ENCODE measurements at places on chromosomes 2 and 18. TPM values are rescaled to one million over a fixed set of nuclear protein-coding genes. Genes with fewer than 3 reads are reported as not detected.

The GORASP2 gene
- total RNA-seq = 61.4 TPM

The INSIG2 gene
- 19.3 TPM for total RNA-seq

The ASTL gene
- total RNA-seq = not detected

The GPC1 gene
- 171 TPM for total RNA-seq

The BOLL gene
- not detected for total RNA-seq

The RAB27B gene
- total RNA-seq = 0.07 TPM

The DYNAP gene
- not detected for total RNA-seq

The SMYD5 gene
- total RNA-seq = 15.1 TPM

The LYG2 gene
- not detected for total RNA-seq

The OR6B2 gene
- total RNA-seq = not detected

The CTLA4 gene
- total RNA-seq = not detected

The PER2 gene
- 19.0 TPM for total RNA-seq

The MGAT5 gene
- total RNA-seq = 75.5 TPM

The COL3A1 gene
- 65.3 TPM for total RNA-seq

The TMEM198 gene
- 0.76 TPM for total RNA-seq

The KCNJ13 gene
- not detected for total RNA-seq

The TXNDC2 gene
- total RNA-seq = not detected

The MTCL1 gene
- total RNA-seq = 3.3 TPM

The POTEI gene
- total RNA-seq = not detected

The GTF2A1L gene
- not detected for total RNA-seq

The SNED1 gene
- 8.1 TPM for total RNA-seq

The THSD7B gene
- 0.24 TPM for total RNA-seq

Data from heart right ventricle (tissue), 16 donors.